NCI-H1417 treated with DMSO at 0.1 percent for 48 hours (cell line): ENCODE measurements at places on chromosomes 1 and 21.

DNA sequence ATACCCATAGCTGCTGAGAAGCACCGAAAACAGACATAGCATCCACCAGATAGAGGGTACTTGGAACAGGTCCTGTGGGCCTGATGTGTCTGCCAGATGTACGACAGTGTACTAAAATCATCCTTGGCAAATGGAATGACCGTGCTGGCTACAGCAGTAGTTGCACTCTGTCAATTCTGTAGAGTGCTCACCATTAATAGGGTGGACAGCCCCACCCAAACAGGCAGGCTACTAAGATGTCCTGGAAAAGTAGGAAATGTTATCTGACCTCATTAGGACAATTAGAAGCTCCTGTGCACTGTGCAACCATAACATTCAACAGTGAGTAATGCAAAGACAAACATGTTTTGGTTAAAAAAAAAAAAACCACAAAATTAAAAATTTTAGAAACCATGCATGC lies 106.2 kb downstream of the PTPN14 start:
- no peak for DNase-seq

- no peak for DNase-seq
Observed at GRCh38 chr1:235455823-235456222, 48.4 kb downstream of the B3GALNT2 start.

- no peak for DNase-seq
Observed at GRCh38 chr1:18575620-18576019, 55.0 kb upstream of the PAX7 start.

- no peak for DNase-seq
Observed at GRCh38 chr1:227388214-227389168, 70.2 kb upstream of the CDC42BPA start.

DNA sequence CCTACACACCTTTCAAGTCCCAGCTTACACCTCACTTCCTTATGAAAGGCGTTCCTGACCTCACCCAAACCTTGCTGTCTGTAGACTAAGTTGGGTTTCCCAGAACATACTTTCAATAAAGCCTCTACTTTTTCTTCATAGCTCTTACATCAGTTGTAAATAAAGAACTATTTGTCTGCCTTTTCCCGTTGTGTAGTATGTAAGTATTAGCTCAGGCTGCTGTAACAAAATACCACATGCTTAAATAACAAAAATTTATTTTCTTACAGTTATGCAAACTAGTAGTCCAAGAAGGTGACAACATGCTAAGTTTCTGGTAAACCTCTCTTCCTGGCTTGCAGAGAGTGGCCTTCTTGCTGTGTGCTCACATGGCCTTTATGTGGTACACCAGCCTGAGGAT lies 86.7 kb downstream of the MAST2 start:
- DNase-seq = no peak

DNA sequence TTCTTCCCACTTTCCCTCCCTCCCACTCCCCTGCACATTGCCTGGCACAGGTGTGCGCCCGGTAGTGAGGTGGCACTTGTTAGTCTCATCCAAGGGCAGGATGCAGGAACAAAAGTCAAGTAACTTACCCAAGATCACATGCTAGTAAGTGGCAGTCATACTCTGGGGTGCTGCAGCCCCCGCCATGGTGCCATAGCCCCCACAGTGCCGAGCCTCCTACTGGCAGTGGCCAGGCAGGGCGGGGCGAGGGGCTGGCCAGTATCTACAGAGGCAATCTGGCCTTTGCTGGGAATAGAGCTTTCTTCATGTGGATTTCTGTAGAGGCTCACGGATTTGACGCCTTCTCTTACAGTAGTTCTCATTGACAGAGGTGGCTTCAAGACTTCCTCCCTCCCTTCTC lies 26.9 kb downstream of the H6PD start:
- DNase-seq = no peak

DNA sequence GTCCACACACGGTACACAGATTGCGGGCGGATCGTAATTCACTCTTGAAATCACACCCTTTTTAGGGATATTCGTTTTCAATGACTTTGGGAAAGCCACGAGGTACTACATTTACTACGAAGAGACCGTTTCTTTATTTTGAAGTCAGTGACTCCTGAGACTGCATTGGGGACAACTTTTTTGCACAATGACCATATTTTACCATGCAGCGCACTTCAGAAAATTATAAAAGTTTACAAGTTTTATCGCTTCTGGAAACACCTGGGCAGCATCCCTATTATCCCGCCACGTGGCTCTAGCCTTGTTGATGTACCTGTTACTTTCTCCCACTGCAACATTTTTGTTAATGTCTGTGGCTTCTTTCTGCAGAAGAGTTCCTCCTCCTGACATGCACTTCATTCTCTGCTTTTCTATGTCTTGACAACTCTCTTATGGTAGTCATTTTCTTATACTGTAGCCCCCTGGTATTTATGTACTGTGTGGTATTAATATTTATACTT lies 1.3 kb upstream of the AKT3 start:
- no peak for DNase-seq
